ENCODE measurements at places on chromosomes 7 and 10.

GRCh38 chr7:75740846-75741497 lies 2.2 kb upstream of the HIP1 start:
- no peak for DNase-seq

DNA sequence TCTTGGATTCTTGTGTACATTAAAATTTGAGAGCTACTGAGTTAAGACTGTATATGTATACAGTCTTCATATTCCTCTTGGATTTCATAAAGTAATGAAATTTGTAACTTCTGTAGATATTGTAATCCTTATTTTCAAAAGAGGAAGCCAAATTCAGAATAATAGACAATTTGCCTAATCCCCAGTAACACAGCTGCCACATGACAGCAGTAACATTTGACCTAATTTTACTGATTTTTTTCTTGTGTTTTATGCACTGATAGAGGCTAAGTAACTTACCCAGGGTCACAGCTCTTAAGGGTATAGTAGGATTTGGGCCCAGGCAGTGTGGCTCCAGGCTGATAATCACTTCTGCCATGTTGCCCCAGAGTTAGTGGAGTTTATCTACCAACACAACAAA lies 40.4 kb upstream of the IL6 start:
- DNase-seq = no peak

- no peak for DNase-seq
Observed at GRCh38 chr7:7110706-7111105, 71.6 kb upstream of the C1GALT1 start.

DNA sequence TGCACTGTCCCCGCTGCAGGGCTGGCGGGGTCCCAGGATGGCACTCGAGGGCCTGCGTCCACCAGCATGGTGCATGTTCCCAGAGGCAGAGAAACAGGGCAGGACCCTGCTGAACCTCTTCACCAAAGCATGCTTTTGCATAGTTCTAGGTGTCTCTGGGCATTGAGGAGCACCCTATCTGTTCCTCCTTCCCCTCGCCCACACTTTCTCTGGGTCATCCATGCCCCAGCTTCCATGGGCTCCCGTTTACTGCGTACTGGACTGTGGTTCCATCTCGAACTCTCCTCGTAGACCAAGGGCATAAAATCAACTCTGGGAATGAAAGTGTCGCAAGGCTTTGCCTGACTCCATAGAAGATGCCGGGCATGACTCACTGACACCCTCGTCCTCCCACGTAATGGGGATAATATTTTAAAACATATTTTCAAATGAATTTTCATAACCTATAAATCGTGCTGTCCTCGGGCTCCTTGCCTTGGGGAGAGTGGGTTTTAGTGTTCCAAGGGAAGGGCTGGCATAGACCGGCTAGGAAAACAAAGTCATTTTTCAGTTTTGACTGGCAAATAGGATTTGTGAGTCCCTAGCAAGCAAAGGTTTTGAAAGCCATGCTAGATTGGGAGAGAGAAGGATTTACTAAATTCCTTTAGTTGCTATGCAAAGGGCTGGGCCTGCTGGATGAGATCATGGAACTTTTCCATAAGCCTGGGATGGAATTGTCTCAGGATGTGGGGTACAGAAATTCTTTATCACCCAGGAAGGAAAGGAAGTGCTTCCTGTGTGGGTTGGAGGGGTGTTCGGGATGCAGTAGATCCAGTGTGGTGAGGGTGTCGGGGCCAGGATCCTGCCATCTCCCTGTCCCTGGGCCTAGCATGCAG lies 498.7 kb upstream of the MKI67 start:
- no peak for DNase-seq

DNA sequence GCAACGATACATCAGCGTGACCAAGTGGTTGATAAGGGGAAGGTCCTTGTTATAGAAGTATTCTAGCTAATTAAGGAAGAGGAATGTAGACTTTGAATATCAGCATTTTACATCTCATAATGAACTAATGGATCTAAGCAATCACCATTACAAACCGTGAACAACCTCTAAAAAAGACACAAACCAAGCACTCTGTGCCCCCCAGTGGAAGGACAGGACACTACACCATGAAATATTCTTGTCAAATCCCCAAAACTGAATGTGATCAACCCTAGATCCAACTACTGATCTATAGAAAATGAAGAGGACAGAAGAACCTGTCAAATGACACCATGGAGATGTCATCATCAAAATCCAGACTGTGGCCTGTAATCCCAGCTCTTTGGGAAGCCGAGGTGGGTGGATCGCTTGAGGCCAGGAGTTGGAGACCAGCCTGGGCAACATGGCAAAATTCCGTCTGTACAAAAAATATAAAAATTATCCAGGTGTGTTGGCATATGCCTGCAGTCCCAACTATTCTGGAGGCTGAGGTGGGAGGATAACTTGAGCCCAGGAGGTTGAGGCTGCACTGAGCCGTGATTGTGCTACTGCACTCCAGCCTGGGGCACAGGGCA lies 111.3 kb upstream of the CARD11 start:
- peak; percentile 23 for DNase-seq

DNA sequence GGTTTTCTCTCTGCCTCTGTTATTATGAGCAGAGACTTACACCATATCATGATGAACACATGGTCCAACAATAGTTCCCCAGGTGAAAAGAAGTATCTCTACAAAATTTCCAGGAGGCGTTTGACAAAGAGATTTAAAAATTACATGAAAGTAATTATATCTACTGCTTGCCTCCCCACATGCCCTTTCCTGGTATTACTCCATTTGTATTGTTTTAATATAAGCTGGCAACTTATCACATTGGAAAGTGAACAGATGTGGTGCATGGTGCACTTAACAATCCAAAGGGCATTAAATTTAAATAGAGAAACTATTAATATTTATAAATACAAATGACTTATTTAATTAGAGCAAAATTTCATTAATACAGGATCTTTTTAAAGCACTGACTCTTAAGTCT lies 638.2 kb downstream of the ANKRD7 start:
- no peak for DNase-seq

GRCh38 chr7:44379366-44380188 lies 54.2 kb upstream of the CAMK2B start:
- no peak for DNase-seq

DNA sequence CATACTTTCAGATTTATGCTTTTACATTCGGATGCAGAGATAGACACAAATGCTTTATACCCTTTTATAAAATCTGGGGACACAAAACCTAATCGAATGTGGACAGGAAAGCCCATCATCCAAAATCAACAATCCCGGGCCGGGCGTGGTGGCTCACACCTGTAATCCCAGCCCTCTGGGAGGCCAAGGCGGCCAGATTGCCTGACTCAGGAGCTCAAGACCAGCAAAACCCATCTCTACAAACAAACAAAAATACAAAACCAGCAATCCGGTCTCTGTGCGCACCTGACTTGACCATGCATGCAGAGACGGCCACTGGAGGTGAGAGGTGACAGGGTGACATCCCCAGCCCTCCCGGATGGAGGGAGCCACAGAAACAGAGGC lies 13.5 kb downstream of the COBL start:
- DNase-seq = no peak

DNA sequence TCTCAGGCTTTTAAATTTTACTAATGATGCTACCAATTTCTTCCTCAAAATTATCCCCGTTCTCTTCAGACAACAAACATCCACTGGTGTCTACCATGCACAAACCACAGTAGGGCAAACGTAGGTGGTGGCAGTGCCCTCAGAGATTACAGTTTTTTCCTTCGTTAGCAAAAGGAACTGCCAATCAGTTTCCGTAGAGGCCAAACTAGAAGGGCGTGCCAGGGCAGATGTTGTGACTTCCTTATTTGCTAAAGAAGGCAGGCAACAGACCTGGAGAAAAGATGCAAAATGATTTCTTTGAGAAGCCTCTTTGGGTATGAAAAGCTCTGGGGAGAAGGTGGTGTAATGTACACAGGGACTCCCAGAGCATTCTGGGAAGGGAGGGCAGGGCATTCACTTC lies 7.6 kb upstream of the FAM180A start:
- DNase-seq = no peak

- DNase-seq = no peak
Observed at GRCh38 chr7:6232534-6232933, 39.9 kb downstream of the CYTH3 start.

- no peak for DNase-seq
Observed at GRCh38 chr10:49612513-49613164, 1.2 kb upstream of the CHAT start.

DNA sequence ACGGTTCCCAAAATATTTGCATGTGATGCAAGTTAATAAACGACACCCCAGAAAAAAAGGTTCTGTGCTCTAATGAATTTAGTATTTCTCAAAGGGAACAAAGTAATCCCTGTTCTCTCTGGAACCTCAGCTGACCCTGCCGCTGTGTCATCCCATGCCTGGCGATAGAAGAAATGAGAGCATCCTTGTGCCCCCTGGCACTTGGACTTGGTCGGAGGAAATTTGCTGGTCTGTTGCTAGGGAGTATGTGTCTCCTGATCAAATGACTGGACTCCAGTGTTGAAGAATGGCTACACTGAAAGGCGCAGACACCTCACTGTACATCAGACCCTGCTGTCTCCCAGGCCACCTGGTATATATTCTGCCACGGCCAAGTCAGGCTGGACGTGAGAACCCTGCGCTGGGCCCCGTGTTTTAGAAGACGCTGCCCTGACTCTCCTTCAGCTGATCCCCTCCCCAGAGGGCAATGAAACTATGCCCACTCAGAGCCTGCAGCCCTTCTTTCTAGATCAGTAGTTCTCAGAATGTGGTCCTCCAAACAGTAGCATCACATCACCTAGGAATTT lies 67.2 kb downstream of the THNSL1 start:
- DNase-seq = no peak

DNA sequence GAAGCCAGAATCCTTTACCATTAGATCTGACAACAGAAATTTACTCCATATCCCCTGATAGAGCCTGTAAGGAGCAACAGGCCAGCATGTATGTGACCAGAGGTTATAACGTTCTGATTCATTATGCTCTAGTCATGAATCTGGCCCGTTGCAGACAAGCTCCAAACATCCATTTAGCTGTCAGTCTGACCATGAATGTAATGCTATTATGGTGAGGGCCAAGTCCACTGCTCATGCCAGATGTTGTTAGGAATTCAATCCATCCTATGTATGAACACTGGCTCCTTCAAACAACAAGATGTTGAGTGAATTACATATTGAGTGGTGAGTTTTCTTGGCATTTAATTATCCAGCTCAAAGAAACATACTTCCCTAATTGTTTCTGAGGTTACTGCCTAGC lies 610.1 kb upstream of the ANKRD30A start:
- DNase-seq = no peak

DNA sequence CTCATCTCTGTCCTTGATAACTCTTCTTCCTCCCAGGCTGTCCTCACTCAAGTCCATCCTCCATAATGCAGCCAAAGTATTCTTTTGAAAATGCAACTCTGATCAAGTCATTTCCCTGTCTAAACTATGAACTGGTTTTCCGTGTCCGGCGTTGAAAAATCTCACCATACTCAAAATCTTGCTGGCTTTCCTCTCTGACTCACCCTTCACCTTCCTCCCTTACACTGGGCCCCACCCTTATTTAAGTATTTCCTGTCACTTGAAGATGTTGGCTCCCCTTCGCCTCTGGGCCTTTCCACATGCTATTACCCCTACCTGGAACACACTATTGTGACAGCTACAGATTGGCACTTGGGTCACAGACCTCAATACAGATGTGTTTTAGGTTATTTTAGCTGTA lies 515.6 kb downstream of the INHBA start:
- DNase-seq = no peak

DNA sequence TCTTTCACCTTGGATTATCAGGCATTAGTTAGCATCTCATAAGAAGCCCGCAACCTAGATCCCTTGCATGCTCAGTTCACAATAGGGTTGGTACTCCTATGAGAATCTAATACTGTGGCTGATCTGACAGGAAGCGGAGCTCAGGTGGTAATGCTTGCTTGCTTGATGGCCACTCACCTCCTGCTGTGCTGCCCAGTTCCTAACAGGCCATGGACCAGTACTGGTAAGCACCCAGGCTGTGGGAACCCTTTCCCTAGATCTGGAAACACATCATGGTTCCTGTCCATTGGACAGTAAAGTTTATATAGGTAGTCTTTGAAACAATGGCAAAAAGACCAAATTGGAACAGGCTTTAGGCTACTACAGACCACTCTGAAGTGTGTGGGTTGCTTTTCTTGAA lies 9.4 kb upstream of the CTTNBP2 start:
- DNase-seq = no peak

DNA sequence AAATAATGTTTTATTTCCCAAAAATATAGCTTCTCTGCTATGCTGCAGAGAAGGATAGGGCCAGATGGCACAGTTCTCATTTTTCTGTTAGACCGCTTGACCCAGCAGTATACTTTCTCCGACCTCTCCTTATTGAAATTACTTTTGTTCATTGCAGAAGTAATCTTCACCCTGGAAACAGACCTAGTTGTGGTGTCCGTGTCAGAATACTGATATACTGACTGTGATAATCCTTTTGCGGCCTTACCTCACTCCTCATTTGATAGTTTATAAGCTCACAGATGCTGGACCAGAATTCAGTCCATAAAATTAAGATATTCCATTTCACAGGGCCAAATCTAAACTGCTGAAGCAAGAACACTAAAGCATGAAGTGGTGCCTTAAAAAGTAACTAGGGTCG lies 260.6 kb upstream of the DKK1 start:
- no peak for DNase-seq

DNA sequence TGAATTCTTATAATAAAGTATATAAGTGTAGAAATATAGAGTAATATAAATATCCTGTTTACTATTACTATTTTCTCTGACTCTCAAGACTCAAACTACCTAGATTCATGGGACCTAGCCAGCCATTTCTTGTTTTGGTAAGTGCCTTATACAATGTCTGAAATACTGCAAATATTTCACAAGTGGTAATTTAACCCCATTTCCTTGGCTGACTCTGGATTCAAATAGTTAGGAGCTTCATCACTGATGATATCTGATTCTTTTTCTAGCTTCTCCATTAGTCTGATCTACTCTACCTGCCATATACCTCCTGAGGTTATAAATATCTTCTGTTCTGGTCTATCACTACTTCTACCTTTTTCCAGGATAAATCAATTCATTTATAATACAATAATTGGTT lies 6.4 kb upstream of the RALA start:
- DNase-seq = no peak

DNA sequence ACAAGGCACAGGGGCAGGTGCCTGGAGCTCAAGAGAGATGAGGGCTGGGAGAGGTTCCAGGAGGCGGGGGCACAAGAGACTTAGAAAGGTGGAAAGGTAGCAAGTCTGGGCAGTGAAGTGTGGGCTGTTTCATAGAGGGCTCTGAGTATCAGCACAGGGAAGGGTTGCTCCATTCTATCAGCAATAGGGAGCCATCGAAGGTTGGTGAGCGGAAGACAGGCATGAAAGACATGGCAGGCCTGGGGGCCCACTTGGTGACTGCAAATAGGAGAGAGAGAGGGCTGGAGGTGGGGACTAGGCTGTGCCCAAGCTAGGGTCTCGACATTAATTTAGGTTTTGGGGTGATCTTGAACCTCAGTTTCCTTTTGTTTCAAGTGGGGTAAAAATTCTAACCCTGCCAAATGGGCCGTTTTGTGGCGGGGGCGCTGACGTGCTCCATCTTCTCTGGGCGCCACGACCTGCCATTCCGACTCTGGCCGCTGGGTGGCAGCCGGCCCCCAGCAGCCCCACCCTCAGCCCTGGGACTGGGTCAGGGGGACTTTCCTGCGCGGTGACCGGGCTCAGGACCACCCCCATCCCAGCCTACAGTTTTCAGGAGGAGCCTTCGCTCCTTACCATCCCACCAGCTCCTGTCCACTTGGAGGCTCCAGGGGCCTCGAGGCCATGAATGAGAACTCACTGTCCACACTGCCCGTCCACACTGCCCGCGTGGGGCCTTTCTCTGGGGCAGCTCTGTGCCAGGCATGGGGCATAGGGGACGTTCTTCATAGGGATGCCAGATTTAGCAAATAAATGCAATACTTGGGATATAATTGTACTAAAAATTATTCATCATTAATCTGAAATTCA lies 37.2 kb upstream of the PCBD1 start:
- peak; percentile 18 for DNase-seq
